Right ventricle myocardium superior (tissue), 1 donor: ENCODE measurements at places on chromosomes 2 and 18.
A peak's percentile ranks its signal among the peaks of the same experiment; 100 is the strongest.

- no peak for DNase-seq
Measured at GRCh38 chr2:46921676-46922448, 6.3 kb upstream of the MCFD2 start.

- DNase-seq = no peak
Measured at GRCh38 chr2:210199186-210199765, 26.0 kb downstream of the ACADL start.

DNA sequence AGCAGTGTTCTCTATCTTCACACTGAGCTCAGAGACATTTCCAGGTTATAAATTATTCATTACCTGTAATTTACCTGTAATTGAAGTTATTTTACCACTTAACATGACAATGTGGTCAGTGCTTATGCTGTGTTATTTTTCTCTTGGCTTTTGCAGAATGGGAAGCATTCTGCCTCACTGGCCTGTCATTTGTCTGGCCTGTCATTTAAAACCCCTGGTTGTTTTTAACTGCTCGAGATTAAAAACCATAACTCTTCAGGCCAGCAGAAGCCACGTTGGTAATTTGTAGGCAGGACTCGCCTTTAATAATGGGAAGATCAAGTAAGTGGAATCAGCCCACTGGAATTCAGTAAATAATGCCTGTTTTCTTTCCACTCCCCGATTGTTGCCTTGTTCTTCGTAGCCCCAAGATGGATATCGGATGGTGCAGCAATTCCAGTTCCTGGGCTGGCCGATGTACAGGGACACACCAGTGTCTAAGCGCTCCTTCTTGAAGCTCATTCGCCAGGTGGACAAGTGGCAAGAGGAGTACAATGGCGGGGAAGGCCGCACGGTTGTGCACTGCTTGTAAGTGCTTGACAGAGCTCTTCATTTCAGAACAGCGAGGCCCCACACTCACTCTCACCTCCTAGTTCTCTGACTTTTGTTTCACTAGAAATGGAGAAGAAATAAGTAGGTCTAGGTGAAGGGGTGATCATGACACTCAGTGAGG is 222.4 kb upstream of the RAB12 start:
- no peak for DNase-seq

- no peak for DNase-seq
Measured at GRCh38 chr2:236803621-236804020, 234.0 kb downstream of the ACKR3 start.

GRCh38 chr2:54775710-54776109 is 52.2 kb downstream of the EML6 start:
- no peak for DNase-seq

DNA sequence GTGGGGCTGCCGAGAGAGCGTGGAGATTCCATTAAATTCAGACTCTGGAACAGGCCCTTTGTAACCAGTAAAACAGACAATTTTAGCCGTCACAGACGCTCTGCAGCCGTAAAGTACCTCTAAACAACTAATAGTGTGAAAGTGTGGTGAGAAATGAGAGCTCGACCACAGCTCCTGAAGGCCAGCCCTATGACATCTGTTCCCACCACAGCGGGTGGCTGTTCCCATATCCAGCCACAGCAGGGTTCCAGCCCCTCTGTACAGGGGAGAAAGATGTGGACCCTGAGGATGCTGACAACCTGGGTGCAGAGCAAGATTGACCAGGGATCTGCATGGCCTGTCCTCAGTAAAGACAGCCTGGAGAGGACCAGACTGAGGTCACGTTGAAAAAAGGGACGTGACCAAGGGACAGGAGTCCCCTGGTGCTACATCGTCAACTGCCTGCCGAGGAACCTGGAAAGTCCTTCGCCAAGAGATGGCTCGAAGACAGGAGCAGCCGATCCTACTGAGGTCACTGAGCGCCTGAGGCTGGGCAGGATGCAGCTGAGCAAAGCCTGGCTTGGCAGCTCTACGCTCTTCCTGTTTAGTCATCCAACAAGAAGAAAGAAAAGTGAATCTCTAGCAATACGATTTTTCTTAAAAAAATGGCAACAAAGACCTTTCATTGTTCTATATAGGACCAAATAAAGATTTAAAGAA is 831.7 kb downstream of the RNF144A start:
- DNase-seq = no peak

DNA sequence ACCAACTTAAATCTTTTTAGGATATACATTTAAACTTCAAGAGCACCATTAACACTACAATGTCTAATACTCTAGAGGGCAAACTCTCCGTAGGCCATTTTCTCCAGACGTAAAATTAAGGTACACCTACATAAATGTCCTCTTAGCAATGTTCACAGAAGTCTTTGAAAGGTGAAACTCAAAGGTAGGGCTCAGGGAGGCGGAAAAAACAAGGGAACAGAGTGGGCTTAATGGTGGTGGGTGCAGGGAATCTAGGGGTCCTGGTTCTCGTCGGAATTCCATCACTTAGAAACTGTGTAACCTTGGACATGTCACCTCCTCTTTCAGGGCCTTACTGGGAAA is 668 bp downstream of the NFU1 start:
- no peak for DNase-seq

DNA sequence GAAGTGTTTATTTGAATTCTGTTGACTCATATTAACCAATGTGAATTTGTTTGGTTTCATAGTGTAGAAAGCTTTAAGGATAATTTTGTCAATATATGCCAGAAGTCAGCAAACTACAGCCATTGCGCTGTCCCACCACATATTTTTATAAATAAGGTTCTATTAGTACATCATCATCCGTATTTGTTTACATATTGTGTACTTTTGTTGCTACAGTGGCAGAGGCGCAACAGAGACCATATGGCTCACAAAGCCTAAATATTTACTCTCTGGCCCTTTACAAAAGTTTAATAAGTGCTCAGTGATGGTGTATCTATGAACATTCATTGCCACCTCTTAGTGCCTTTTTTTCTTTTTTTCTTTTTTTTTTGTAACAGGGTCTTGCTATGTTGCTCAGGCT is 6.4 kb downstream of the ERLEC1 start:
- no peak for DNase-seq

DNA sequence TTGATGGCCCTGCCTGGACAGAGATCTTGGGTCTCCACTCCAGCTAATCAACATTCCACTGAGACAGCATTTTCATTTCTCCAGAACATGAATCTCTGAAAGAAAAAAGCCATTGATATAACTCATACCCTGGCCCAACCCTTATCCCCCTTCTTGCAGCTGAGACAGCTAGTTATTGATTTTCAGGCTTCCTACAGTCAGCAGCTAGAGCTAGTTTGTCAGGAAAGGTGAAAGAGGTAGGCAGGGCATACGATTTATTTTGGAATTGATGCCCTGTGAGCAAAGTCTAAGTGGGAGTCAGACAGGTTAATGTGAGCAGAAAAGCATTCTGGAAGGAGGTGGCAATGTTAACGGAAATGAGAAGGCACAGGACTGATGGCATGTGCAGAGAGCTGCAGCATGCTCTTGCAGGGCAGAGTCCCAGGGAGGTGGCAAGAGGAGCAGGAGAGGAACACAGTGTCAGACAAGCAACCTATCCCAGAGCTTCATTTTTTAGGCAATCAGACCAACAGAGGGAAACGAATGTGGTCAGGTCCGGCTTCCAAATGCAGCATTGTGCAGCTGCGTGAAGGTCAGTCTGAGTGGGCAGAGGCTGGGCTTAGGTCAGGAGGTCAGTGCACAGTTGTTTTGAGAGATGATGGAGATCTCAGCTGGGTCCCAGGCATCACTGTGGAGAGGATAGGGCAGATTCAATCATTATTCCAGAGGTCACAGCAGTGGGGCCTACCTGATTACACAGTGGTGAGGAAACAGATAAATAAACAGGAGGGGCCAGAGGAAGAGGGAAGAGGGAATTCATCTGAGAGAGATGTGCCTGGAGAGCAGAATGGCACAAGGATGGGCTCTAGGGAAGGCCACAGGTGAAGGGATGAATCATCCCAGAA is 134.8 kb downstream of the CMPK2 start:
- DNase-seq = no peak

DNA sequence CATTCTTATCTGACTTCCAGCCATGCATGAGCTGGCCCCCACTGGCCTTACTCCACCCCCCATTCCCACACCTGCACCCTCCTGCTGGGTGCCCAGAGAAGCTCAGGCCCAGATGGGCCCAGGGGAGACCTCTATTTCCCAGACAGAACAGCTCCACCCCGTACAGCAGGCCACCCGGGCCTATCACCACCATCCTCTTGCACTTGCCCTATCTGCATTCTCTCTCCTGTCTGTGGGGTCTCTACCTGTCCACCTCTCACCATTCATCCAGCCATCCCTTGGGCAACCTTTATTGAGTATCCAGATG is 25.3 kb upstream of the TNS1 start:
- peak; percentile 14 for DNase-seq

- DNase-seq = no peak
Measured at GRCh38 chr2:218320704-218321336, 28.5 kb upstream of the TMBIM1 start.

DNA sequence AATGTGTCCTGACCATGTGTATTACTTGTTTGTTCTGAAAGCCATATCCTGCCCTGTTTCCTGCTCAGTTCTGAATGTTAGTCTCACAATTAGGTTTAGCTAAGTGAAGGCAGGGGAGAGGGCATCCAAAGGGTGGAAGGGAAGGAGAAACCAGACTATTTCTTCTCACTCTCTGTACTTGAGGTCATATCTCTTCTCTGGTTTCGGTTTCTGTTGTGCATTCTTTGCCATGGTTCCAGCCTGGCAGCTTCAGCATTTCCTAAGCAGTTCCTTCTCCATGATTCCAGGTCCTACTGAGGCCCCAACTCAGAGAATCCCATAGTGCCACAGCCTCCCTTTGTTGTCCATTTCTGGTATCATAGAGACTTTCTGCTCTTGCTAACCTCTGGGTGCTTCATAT is 40.3 kb upstream of the HNMT start:
- no peak for DNase-seq

DNA sequence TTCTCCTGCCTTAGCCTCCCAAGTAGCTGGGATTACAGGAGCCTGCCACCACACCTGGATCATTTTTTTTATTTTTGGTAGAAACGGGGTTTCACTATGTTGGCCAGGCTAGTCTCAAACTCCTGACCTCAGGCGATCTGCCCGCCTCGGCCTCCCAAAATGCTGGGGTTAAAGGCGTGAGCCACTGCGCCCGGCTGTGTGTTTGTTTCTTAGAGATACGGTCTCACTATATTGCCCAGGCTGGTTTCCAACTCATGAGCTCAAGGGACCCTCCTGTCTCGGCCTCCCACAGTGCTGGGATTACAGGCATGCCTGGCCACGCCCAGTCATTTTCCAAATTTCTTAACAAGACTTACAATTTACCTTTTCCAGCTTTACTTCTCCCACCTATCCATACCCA is 940 bp upstream of the MRPL19 start:
- no peak for DNase-seq

GRCh38 chr2:110888411-110888810 is 156.0 kb downstream of the ACOXL start:
- DNase-seq = no peak

DNA sequence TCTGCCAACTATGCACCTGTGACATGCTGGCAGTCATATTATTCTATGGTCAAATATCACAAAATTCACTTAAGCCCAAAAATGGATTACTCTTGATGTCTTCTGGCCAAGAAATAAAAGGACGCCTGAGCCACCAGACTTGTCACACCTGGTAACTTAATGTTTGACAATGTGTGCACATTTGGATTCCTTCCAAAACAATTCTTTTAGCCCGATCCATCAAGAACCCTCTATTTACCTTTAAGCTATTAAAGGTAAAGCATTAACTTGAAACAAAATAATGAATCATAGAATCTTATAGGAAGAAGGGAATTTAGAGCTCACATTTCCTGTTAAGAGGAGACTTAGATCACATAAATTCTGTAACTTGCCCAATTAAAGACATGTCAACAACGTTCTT is 46.5 kb upstream of the NFU1 start:
- DNase-seq = no peak

GRCh38 chr2:68721482-68722101 is 13.0 kb upstream of the ARHGAP25 start:
- no peak for DNase-seq

DNA sequence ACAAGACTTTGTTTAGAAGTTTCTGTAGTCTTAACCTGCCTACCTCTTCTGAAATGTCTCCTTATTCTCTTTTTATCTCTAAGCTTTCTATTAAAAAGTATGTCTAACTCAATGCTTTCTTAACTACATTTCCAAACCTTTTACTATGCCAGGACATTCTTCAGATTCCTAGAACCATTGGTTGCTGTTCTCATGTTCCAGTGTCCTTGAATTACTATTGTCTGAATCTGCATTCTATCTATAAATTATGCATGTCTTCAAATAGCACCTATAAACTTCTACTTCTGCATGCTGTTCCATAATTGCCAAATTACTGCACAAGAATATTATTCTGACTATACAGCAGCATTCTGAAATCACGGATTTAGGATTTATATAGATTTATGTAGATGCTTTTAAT is 166.0 kb upstream of the VWC2L start:
- no peak for DNase-seq

GRCh38 chr2:184765112-184765895 is 167.0 kb downstream of the ZNF804A start:
- no peak for DNase-seq

DNA sequence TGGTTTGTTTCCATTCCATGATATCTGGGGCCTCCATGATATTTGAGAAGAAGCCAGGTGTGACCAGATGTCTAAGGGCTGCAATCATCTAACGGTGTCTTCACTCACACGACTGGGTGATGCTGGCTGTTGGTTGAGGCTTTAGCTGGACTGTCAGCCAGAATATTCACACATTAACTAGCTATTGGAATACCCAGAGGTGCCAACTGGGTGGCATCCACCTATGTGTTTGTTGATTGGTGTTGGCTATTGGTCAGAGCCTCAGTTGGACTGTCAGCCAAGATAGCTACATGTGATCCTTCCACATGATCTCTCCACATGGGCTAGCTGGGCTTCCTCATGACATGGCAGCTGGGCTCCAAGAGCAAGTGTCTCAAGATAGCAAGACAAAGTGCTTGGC is 117.4 kb downstream of the CDCA7 start:
- DNase-seq = no peak

GRCh38 chr2:51919395-51919794 is 887.5 kb upstream of the NRXN1 start:
- no peak for DNase-seq

GRCh38 chr2:135004005-135004746 is 43.1 kb downstream of the MAP3K19 start:
- peak; percentile 78 for DNase-seq

- DNase-seq = no peak
Measured at GRCh38 chr2:122535960-122536505, 780.6 kb downstream of the TSN start.

DNA sequence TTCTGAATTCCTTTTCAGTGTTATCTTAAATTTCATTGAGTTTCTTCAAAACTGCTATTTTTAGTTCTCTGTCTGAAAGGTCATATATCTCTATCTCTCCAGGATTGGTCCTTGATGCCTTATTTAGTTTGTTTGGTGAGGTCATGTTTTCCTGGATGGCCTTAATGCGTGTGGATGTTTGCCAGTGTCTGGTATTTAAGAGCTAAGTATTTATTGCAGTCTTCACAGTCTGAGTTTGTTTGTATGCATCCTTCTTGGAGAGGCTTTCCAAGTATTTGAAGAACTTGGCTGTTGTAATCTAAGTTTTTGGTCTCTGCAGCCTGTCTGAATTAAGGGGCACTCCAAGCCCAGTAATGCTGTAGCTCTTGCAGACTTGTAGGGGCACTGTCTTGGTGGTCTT is 249.3 kb downstream of the ZNF385B start:
- DNase-seq = no peak

GRCh38 chr2:27071990-27072830 is 756 bp upstream of the OST4 start:
- DNase-seq = peak; percentile 88
